ENCODE measurements at places on chromosomes 7 and 10.

- no peak for DNase-seq
Measured at GRCh38 chr10:125505648-125506047, 177.3 kb downstream of the TEX36 start.

- DNase-seq = peak; percentile 86
Measured at GRCh38 chr7:22726907-22727713, at the start of gene IL6. Gene IL6, plus strand, starts transcription at chr7:22727200. Its CDS starts 63 bp downstream, at chr7:22727263.

- no peak for DNase-seq
Measured at GRCh38 chr7:75925717-75926435, 10.9 kb downstream of the POR start.

GRCh38 chr10:102604439-102604841 is 39.8 kb upstream of the TRIM8 start:
- peak; percentile 50 for DNase-seq

DNA sequence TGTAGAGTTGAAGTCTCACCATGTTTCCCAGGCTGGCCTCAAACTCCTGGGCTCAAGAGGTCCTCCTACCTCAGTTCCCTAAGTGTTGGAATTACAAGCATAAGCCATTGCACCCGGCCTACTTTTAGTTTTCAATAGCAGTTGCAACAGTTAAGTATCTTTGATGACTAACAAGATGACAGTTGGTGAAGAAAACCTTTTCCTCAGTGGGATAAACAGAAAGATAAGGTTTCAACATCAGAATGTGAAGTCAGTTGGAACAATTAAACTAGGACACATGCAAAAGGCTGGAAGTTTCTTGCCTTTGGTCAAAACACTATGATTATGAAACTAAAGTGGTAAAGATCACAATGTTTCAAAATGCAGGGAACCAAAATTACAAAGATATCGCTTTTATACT is 169.2 kb downstream of the ZNF438 start:
- DNase-seq = peak; percentile 81

DNA sequence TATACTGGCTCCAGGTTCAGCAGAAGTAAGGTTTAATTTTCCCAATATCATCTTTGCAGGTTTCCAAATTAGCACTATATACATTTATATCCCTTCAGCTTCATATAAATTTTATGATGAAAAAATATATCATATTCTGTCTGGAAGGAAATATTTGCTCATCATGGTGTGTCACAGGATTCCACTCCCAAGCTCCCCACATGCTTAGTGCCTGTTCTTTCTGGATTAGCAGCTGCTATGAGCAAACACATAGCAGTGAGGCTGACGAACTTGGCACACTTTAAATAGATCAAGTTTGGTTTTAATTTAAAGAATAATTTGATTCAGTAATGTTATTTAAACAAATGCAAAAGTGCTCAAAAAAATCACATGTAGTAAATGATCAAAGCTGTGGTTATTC is 251.9 kb downstream of the AGMO start:
- peak; percentile 15 for DNase-seq

- peak; percentile 49 for DNase-seq
Measured at GRCh38 chr10:6748981-6749635, 169.0 kb upstream of the PRKCQ start.

DNA sequence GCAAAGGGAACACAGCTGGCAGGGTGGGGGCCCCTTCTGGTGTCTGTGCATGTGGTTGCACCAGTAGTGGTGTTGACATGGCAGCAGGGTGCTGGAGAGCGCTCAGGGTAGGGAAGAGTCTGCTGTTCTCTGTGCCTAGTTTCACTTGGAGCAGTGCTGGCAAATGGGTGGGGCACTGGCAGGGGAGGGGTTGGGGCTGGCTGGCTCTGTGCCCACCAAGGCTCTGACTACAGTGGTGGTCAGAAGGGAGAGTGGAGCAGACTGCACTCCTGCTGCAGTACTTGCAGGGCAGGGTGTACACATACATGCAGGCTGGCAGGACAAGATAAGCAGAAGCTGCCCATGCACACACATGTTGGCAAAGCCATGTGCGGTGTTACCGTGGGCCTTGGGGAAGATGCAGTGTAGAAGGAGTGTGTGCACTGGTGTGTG is 18.2 kb downstream of the FAM25A start:
- no peak for DNase-seq

DNA sequence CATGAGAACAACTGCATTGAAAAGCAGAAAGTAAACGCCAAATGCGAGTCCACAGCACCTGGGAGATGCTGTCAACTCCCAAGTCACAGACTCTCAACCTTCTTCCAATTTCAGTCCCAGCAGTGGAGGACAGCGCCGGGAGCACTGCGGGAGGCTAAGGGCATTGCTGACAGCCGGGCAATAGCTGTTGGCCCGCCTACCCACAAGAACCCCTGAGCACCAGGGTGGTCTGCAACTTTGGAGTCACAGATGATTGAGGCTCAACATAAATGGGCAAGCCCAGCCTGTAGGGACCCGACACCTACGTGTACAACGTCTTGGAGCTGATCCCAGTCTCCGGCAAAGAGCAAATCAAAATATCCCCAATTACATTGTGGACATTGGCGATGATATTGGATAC is 262.9 kb downstream of the TCERG1L start:
- DNase-seq = no peak

- no peak for DNase-seq
Measured at GRCh38 chr7:120360918-120361317, 87.9 kb downstream of the KCND2 start.

DNA sequence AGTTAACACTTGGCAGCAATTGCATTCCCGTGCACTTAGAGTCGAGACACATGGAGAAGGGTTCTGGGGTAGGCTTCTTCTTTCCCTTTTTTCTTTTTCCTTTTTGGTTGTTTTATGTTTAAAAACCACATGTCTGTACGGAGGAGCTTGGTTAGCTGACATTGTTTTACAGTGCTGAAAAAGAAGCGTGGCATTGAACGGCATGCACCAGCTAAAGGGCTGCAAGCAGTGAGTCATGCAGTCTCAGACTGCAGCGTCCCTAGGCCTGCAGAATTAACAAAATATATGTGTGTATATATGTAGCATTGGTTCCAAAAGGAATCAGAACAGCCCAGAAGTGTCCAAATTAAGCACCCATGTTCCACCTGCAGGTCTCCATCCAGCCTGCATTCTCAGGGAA is 211.0 kb downstream of the TCF7L2 start:
- DNase-seq = no peak

DNA sequence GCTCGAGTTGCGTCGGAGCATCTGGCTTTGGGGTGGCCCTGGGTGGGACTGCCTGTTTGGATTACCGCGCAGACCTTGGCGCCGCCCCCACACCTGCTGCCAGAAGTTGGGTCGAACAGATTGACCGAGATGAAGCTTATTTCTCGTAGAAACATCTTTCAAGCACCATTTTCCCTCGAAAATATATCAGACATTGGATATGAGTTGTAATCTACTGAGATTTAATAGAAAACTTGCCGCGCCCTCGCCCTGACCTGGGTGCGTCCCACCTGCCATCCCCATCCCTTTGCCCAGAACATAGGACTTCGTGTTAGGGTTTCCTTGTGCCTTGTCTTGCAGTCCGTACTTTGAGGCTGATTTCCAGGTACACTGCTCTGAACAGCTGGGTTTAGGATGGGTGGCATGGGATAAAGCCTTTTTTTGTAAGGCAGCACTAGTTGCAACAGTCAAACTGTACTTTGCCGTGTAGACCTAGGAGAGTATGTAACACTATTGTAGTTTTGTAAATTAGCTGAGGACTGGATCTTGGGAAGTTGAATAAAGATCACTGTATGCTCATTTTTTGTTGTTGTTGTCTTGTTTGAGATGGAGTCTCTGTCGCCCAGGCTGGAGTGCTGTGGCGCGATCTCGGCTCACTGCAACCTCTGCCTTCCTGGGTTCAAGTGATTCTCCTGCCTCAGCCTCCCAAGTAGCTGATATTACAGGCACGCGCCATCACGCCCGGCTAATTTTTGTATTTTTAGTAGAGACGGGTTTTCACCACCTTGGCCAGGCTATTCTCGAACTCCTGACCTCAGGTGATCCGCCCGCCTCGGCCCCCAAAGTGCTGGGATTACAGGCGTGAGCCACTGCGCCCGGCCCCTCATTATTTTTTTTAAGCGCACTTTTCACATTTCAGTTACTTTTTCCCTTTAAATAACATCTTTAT is 978 bp downstream of the OGDH start:
- DNase-seq = no peak

- no peak for DNase-seq
Measured at GRCh38 chr7:141664450-141664849, 37.5 kb downstream of the DENND11 start.

DNA sequence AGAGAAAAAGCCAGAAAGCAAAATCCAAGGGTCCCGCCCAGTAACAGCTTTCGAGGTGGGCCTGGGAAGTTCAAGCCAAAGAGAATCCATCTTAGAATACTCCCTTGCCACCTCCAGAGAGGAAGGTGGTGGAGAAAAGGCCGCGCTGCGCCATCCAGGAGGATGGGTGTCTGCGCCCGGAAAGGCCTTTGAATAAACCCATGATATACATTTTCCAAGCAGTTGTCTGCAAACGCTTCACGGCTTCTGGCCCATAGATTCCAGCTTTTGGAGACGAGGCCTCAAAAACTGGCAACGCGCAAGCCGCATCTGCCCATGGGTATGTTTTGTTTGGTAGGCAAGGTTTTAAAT is 17.8 kb downstream of the RGS10 start:
- DNase-seq = no peak

DNA sequence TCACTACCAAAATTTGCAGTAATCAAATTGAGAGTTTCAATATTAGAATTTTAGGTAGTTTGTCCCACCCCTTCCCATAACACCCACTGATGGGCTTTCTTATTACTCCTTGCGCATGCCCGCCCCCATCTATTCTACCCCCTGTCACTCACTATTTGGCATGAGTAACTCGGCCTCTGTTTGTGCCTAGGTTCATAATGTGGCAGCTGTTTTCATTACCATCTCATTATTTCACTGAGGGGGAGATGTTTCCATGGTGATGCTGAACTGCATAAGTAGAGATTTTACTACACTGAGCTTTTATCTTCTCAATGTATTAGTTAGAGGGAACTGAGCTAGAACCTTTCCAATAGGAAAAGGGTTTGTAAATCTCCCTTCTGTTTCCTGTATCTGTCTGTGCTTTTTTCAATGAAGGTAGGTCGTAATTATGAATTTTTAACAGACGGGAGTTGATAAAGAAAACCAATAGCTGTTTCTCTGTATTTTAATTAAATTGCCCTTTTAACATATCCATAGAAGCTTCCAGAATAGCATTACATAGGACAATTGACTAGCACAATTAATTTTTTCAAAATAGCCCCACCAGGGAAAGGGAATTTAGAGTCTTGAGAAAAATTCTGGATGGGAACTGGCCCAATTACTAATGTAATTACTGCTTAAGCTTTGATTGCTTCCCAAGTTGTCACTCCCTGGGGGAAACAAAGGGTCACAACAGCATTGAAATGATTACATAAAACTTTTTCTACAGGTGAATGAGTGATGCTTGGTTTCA is 33.4 kb downstream of the PRPS1L1 start:
- no peak for DNase-seq

GRCh38 chr7:80781146-80781545 is 137.7 kb downstream of the SEMA3C start:
- DNase-seq = no peak

DNA sequence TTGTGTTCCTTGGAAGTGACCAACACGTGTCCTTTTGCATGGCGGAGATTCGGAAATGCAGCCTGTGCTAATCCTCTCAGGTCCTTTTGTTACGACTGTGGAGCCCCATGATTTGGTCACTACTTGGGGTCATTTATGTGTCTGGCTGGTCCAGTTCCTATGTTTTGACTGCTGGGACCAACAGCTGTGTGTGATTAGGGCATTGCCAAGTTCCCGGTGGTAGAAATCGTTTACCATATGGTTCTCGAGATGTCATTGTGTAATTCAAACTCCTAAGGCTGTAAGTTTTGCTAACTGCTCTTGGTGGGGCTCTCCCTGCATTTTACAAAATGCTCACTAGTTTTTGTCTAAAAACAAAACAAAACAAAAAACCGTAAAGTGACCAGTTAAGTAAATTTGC is 62.0 kb downstream of the CCNY start:
- no peak for DNase-seq

- no peak for DNase-seq
Measured at GRCh38 chr7:2808891-2809665, 35.0 kb downstream of the GNA12 start.

GRCh38 chr7:94838717-94839116 is 68.7 kb upstream of the PPP1R9A start:
- no peak for DNase-seq
